Chondrocyte (in vitro differentiated cells): ENCODE measurements at places on chromosomes 1 and 21. TPM values are rescaled to one million over a fixed set of nuclear protein-coding genes. Genes with fewer than 3 reads are reported as not detected.

DNA sequence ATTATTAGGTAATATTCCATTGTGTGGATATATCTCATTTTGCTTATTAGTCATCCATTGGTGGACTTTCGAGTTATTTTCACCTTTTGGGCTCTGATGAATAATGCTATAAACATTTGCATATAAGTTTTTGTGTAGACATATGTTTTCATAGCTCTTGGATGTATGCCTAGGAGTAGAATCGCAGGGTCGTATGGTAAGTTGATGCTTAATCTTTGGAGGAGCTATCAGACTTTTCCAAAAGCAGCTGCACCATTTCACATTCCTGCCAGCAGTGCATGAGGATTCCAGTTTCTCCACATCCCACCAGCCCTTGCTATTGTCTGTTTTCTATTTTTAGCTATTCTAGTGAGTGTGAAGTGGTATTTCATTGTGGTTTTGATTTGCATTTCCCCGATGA is 120.3 kb upstream of the TMEM51 start:
- H3K4me3 ChIP-seq, result no peak overlapping the region
- H3K36me3 ChIP-seq, result no peaks in the 10 kb centered on the region
- no peak overlapping the region for H3K27ac ChIP-seq
- peaks cover 33% of the 10 kb centered on the region for H3K4me1 ChIP-seq

OR2L3 gene
- total RNA-seq, result not detected in 3 replicates

DNA sequence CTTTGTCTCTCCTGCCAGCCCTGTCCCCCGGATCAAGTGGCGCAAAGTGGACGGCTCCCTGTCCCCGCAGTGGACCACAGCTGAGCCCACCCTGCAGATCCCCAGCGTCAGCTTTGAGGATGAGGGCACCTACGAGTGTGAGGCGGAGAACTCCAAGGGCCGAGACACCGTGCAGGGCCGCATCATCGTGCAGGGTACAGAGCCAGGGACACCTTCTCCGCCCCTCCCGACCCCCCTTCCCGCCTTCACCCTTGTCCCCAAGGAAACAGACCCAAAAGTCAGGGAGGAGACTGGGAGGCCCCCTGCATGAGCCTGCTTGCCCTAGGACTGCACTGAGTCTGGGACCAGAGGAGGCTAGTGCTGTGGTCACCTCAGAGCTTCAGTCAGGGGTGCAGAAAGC is 18.2 kb downstream of the CNTN2 start:
- peaks cover 10% of the 10 kb centered on the region for H3K27me3 ChIP-seq
- H3K27ac ChIP-seq, result no peak overlapping the region
- peak; percentile 75 for DNase-seq
- no peaks in the 10 kb centered on the region for H3K4me1 ChIP-seq
- H3K4me3 ChIP-seq, result no peak overlapping the region

- H3K4me3 ChIP-seq, result no peak overlapping the region
- no peak for DNase-seq
- H3K36me3 ChIP-seq, result peaks cover 2% of the 10 kb centered on the region
- no peak overlapping the region for H3K27ac ChIP-seq
- H3K27me3 ChIP-seq, result no peaks in the 10 kb centered on the region
Observed at GRCh38 chr1:193471981-193472380, 285.6 kb upstream of the B3GALT2 start.

- no peak overlapping the region for H3K27ac ChIP-seq
- DNase-seq, result no peak
- H3K27me3 ChIP-seq, result no peaks in the 10 kb centered on the region
- peaks cover 54% of the 10 kb centered on the region for H3K4me1 ChIP-seq
- no peak overlapping the region for H3K4me3 ChIP-seq
- H3K36me3 ChIP-seq, result no peaks in the 10 kb centered on the region
Observed at GRCh38 chr1:153538315-153538821, 2.4 kb downstream of the S100A5 start.

- H3K4me3 ChIP-seq, result no peak overlapping the region
- no peak for DNase-seq
Observed at GRCh38 chr1:198467907-198468306, 72.6 kb downstream of the ATP6V1G3 start.

DNA sequence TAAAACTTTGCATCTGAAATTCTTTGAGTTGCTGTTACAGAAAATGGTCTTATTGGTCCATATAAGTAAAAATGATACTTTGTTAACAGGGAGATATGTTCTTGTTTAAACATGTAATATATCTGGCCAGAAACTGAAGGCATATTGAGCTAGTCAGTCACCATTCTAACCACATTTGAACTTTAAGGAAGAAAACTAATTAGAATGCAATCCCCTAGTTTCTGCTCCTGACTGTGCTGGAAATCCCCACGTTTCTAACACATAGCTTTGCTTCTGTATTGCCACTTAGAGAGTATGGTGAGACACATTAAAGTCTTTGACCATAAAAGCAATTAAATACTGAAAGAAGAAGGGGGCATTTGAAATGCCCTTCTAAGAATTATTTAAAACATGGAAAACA is 32.1 kb upstream of the HIVEP3 start:
- H3K4me1 ChIP-seq, result peaks cover 13% of the 10 kb centered on the region
- H3K27me3 ChIP-seq, result peaks cover 2% of the 10 kb centered on the region
- H3K4me3 ChIP-seq, result no peak overlapping the region
- peaks cover 2% of the 10 kb centered on the region for H3K36me3 ChIP-seq
- DNase-seq, result no peak
- H3K27ac ChIP-seq, result no peak overlapping the region

GRCh38 chr21:46500224-46500861 is 41.7 kb downstream of the DIP2A start:
- peaks cover 10% of the 10 kb centered on the region for H3K4me1 ChIP-seq
- no peaks in the 10 kb centered on the region for H3K27me3 ChIP-seq
- H3K4me3 ChIP-seq, result no peak overlapping the region
- H3K27ac ChIP-seq, result no peak overlapping the region
- H3K36me3 ChIP-seq, result peaks cover 25% of the 10 kb centered on the region

DNA sequence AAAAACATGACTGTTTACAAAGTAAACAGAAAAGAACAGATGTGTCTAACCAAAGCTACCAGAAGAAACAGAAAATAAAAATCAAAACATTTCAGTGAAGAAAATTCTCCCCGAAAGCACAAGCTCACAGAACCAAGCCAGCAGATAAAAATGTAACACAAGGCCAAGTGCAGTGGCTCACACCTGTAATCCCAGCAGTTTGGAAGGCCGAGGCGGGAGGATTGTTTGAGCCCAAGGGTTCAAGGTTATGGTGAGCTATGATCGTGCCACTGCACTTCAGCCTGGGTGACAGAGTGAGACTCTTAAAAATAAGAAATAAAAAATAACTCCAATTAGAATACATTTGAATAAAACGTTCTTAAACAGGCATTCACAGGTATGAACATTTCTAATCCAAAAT is 19.1 kb upstream of the DDOST start:
- H3K4me3 ChIP-seq, result no peak overlapping the region
- H3K27me3 ChIP-seq, result no peaks in the 10 kb centered on the region
- no peak overlapping the region for H3K27ac ChIP-seq

GRCh38 chr1:95069710-95070093 is 3.0 kb downstream of the ALG14 start:
- no peaks in the 10 kb centered on the region for H3K27me3 ChIP-seq
- H3K4me1 ChIP-seq, result peaks cover 13% of the 10 kb centered on the region
- peaks cover 4% of the 10 kb centered on the region for H3K36me3 ChIP-seq
- H3K27ac ChIP-seq, result no peak overlapping the region
- H3K4me3 ChIP-seq, result no peak overlapping the region

AHCYL1 gene
- 57.3 to 69.3 TPM (median 59.6 TPM) in 3 replicates for total RNA-seq

- no peak for DNase-seq
- H3K4me3 ChIP-seq, result no peak overlapping the region
- no peaks in the 10 kb centered on the region for H3K36me3 ChIP-seq
- peaks cover 10% of the 10 kb centered on the region for H3K4me1 ChIP-seq
- H3K27ac ChIP-seq, result no peak overlapping the region
Observed at GRCh38 chr1:21064057-21064456, 112.6 kb downstream of the EIF4G3 start.

DNA sequence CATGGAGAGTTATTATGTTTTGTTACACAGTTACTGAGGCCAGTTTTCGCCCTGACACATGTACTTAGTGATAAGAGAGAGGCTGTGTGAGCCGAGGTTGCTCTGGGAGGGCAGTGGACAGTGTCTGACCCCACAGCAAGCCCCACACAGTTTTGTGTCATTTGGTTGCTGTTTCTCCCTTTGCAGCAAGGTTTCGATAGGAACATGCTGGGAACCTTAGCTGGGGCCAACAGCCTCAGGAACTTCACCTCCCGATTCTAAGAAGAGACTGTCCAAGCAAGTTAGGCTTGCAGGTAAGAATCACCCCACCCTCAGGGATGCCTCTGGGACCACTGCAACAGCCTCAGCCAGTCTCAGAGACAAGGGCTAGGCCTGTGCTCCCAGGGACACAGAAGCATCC is 45.3 kb downstream of the PKP1 start:
- no peak overlapping the region for H3K4me3 ChIP-seq
- peaks cover 12% of the 10 kb centered on the region for H3K27me3 ChIP-seq
- peaks cover 6% of the 10 kb centered on the region for H3K36me3 ChIP-seq
- peaks cover 15% of the 10 kb centered on the region for H3K4me1 ChIP-seq

DNA sequence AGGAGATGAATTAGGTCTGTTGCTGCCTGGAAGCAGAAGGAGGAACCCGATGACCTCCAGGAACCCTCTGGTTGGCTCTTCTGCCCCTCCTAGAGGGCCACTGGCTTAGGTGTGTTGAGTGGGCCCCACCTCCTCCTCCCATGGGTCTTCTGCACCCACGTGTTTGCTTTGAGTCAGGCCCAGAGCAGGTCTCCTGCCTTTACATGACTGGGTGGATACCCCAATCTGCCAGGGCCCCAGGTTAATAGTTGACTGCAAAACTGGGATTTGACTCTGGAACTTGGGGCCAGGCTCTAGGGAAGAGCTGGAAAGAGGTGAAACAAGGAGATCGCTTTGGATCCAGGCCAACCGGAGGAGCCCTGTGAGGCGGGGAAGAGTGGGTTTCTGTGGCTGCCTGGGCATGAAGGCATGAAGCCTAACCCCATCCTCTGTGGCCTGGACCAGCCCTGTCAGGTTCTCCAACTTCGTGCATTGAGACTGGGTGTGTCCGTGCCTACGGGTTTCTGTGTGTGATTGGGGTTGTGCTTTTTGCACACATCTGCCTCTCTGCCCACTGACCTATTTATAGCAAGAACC is 7.8 kb upstream of the LAD1 start:
- H3K27ac ChIP-seq, result no peak overlapping the region
- H3K36me3 ChIP-seq, result peaks cover 8% of the 10 kb centered on the region
- H3K4me3 ChIP-seq, result no peak overlapping the region
- H3K27me3 ChIP-seq, result peaks cover 7% of the 10 kb centered on the region
- no peaks in the 10 kb centered on the region for H3K4me1 ChIP-seq
- no peak for DNase-seq

DNA sequence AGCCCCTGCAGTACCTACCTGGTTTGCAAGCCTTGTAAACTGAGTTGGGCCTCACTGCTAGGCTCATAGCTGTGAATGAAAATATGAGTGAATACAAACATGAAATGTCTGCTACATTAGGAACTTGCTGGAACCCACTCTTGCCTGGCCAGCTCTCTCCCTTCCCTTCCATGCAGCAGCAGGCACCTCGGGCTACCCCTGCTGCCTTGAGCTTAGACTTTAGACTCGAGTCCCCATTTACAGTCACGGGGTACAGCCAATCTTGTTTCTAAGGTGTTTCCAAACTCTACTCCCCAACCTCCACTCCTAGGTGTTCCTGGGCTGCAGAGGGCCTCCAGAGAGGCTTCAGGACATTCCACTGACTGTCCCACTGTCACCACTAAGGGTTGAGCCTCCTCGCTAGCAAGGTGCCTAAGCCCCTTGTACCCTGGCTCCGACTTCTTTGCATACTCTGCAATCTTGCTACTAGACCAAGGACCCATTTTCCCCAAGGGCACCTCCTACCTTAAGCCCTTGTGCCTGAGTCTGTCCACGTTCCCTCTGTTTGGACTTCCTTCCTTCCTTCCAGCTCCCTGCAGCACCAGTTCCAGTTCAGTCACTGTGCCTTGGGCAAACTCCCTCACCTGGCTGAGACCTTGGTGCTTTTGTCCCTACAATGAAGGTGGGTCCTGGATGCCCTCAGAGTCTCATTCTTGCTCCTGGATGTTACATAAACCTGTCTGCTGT is 36.9 kb downstream of the CDK18 start:
- H3K4me3 ChIP-seq, result no peak overlapping the region
- peak; percentile 28 for DNase-seq
- peaks cover 13% of the 10 kb centered on the region for H3K4me1 ChIP-seq
- peaks cover 33% of the 10 kb centered on the region for H3K27me3 ChIP-seq
- H3K36me3 ChIP-seq, result no peaks in the 10 kb centered on the region
- no peak overlapping the region for H3K27ac ChIP-seq

DNA sequence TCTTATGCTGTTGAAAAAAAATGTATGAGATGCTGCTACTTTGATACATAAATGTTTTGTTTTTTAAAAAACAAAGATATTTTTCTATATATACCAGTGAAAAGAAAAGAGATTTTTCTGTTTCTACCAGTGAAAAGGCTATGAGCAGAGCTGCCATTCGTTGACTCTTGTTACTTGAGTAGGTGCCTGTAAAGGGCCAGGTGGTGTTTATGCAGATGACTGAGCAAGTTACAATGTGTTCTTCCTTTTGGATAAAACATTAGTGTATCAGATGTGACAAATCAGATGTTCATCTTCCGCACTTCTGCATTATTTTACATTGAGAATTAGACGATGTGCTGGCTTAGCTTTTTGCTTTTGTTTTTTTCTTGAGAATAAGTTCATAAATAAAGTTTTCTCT is 45.4 kb downstream of the BARHL2 start:
- no peaks in the 10 kb centered on the region for H3K4me1 ChIP-seq
- no peak for DNase-seq
- peaks cover 1% of the 10 kb centered on the region for H3K36me3 ChIP-seq
- no peak overlapping the region for H3K4me3 ChIP-seq

GRCh38 chr21:34534522-34534921 is 22.5 kb upstream of the KCNE1 start:
- DNase-seq, result no peak
- H3K4me1 ChIP-seq, result peaks cover 66% of the 10 kb centered on the region
- no peaks in the 10 kb centered on the region for H3K27me3 ChIP-seq
- H3K27ac ChIP-seq, result peak overlapping the region; percentile 74

ATP6V0B gene
- 112 to 123 TPM (median 122 TPM) in 3 replicates for total RNA-seq

GRCh38 chr1:216310776-216311175 is 112.5 kb downstream of the USH2A start:
- no peak for DNase-seq
- peaks cover 19% of the 10 kb centered on the region for H3K27me3 ChIP-seq
- no peaks in the 10 kb centered on the region for H3K36me3 ChIP-seq
- H3K4me1 ChIP-seq, result no peaks in the 10 kb centered on the region
- no peak overlapping the region for H3K27ac ChIP-seq

DNA sequence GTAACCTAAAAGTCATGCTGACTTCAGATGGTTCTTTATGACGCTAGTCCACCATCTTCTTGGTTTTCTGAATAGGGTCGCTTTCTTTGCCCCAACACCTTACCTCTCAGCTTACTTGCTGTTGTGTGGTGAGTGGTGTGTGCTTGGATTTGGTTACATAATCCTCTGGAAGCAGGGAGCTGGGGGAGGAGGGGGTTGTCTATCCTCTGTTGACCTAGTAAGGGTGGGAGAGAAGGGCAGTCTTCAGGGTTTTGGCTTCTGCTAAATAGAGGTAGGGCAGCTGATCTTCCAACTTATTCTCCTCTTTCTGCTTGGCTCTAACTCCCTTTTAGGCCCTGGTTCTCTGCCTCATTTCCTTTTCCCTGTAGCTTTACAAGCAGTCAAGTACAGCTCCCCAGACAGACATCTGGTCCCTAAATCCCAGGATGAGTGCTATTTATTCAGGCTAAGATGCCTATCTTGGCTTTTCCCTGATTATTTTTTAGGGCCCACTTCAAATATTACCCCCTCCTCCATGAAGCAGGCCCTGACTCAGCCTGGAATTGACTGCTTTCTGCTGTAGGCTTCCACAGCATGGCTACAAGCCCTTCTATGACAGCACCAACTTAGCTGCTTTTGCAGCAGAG is 6.4 kb upstream of the REN start:
- H3K27ac ChIP-seq, result no peak overlapping the region
- peaks cover 2% of the 10 kb centered on the region for H3K36me3 ChIP-seq
- no peak for DNase-seq
- H3K27me3 ChIP-seq, result peaks cover 4% of the 10 kb centered on the region
- no peaks in the 10 kb centered on the region for H3K4me1 ChIP-seq

COL9A2 gene
- 4.9 to 10.4 TPM (median 9.9 TPM) in 3 replicates for total RNA-seq

GPR52 gene
- 0.74 to 1.7 TPM (median 1.0 TPM) in 3 replicates for total RNA-seq

BSND gene
- total RNA-seq, result not detected in 3 replicates

TUT4 gene
- 40.9 to 48.9 TPM (median 42.9 TPM) in 3 replicates for total RNA-seq
